ENCODE measurements at places on chromosomes 4 and X.

DNA sequence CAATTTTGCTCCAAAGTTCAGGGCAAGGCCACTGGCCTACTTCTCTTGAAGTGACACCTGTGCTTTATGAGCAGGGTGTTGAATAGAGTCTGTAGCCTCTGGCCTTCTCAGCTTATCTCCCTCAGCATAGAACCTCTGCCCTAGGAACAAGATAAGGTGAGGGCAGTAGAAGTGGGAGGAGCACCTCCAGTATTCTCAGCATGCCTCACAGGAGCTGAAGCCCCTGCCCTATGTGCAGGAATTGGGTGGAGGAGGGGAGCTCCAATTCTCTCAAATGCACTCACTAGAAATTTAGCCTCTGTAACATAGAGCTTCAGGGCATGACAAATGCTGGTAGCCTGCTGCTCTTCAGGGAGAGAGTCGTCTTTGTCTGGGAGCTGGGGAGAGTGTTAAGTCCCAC is 479.3 kb downstream of the IL1RAPL1 start:
- DNase-seq: no peak

- DNase-seq: no peak
These were observed 121.6 kb upstream of the HTR2C start for GRCh38 chrX:114462266-114462665.

- DNase-seq: no peak
These were observed 76.9 kb downstream of the SLC39A8 start for GRCh38 chr4:102268355-102268754.

DNA sequence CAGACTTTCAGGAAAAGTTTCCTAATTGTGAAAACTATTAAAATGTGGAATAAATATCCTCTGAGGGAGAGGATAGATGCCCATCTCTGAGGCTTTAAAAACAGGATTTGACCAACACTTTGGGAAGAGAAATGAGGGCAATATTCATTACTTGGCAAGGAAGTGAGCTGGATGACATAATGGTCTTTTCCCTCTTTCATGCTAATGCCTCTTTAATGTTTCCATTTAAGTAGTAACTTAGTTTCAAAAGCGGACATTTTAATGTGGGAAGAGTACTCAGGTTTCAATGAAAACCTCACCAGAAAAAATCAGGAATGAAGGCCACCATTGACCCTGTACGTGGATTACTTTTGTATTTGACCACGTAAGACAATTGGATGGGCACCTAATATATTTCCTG is 503.3 kb downstream of the ANKRD50 start:
- no peak for DNase-seq

DNA sequence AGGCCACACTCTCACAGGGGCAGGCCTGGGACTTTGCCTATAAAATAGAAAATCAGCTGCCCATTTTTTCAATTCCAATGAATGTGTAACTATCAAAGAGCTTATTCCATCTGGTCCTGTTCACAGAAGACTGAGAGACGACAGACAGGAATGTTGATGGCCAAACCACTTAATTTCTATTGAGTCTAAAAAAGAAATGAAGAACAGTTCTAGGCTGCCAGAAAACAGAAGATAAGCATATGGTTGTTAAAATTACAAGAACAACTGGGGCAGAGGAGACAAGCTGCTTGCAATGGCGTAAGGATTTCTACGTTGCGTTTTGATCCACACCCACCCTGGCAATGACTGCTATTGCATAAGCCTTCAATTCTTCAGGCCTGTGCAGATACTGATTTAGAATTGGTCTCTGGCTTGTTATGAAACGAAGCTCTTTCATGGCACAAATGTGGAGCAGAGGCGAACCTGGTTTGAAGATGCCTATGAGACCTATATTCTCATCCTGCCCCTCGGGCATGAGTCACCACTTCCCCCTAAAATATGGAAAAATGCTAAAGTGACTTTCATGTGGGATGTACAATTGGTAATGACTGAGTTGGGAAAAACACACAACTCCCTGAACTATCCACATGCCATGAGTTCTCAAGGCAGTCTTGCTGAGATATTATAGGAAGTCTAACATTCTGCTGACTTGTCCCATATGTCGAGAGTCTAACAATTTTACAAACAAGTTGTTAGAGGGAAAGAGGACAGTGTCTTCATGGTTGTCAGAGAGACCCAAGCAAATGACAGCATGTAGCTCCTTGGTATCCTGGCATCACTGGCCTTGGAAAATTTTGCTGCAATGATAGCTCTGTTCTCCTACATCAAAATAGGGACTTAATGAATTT is 37.9 kb upstream of the SORBS2 start:
- no peak for DNase-seq

GRCh38 chr4:109959195-109959594 is 46.5 kb downstream of the EGF start:
- DNase-seq: no peak

- DNase-seq: no peak
These were observed 57.3 kb upstream of the STIM2 start for GRCh38 chr4:26803211-26803861.

- no peak for DNase-seq
These were observed 34.0 kb downstream of the UTP14A start for GRCh38 chrX:129939986-129940385.

GRCh38 chr4:42673082-42673425 is 16.1 kb upstream of the ATP8A1 start:
- no peak for DNase-seq

GRCh38 chr4:119580293-119580692 is 48.3 kb downstream of the PDE5A start:
- peak; percentile 46 for DNase-seq

GRCh38 chr4:184335520-184335919 is 117.8 kb upstream of the ENPP6 start:
- no peak for DNase-seq

DNA sequence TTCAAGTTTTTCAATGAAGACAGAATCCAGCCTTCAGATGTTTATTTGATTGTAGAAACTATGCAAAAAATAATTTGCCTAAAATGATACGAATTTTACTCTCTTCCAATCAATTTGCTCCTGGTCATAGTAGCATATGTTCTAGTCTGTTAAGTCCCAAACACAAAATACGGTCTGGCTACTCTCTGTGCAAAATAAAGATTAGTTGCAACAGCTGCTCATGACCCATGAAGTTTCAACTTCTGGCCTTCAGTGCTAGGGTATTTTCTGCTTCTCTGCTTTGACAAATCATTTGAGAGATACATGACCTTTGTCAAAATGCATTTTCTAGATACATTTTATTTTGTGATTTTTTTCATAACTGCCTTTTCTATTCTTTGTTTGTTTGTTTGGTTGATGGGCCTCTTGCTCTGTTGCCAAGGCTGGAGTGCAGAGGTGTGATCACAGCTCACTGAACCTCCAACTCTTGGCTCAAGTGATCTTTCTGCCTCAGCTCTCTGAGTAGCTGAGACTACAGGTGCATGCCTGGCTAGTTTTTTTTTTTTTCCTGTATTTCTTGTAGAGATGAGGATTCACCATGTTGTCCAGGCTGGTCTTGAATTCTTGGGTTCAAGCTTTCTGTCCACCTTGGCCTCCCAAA is 55.2 kb downstream of the TACR3 start:
- no peak for DNase-seq

- DNase-seq: no peak
These were observed 48.0 kb upstream of the LAS1L start for GRCh38 chrX:65582450-65583082.

DNA sequence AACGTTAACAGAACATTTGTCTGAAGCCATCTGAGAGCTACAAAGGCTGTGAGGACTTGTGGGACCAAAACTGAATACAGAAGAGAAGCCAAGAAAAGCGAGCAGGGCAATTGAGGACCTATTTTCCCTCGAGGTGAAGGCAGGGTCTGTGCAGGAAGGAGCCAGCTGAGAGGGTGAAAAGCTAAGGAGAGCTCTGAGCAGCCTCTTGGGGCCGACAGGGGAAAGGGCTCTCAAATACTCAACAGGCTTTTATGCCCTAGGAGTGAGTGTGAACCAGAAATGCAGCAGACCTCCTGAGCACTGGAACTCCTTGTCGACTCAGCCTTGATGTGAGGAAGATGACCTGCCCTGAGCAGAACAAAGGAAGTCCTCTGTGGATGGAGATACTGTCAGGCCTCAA is 54.2 kb downstream of the C4orf50 start:
- DNase-seq: no peak

DNA sequence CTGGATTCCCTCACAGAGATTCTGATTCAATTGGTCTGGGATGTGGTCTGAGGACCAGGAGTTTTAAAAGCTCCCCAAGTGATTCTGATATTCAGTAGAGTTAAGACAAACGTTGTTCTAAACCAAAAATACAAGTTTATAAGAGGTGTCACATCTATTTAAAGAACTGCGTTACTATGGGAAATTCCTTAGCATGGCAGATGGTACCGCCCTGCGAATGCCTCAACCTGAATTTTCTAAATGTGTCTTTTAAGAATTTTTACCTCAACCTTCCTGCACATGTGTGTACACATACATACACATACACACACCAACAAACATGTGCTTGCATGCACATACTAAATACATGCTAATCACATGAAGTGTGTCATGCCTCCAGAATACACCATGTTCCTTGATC is 328.9 kb upstream of the TAPT1 start:
- no peak for DNase-seq

GRCh38 chr4:1843852-1844251 is 12.1 kb downstream of the LETM1 start:
- DNase-seq: no peak

DNA sequence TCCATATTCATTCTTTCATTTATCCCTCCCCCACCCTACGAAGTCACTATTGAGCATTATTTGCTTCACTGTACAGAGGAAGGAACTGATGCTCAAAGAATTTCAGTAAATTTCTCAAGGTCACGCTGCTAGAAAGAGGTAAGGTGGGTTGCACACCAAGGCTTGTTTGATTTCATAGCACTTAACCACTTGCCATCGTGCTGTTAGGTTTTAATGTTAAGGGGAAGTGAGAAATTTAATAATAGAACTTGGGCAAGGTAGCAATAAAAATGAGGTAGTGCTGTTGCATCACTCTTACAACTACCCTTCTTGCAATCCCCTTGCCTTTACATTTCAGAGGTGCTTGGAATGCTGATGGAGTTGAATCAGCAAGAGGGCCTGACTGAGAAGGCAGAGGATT is 343.1 kb downstream of the MID1IP1 start:
- DNase-seq: no peak

DNA sequence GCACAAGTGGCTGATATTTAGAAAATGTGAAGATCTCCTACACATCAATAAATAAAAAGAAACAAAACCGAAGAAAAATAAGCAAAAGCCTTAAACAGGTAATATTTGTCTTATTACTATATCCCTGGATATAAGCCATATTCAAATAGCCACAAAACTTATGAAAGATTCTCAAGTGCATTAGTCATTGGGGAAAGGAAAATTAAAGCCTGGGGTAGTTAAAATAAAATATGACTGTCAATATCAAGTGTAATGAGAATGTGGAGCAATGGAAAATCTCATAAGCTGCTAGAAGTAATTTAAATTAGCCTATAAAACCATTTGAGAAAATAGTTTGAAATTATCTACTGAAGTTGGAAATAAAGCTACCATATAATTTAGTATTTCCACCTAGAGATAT is 399.9 kb downstream of the GASK1B start:
- DNase-seq: no peak

DNA sequence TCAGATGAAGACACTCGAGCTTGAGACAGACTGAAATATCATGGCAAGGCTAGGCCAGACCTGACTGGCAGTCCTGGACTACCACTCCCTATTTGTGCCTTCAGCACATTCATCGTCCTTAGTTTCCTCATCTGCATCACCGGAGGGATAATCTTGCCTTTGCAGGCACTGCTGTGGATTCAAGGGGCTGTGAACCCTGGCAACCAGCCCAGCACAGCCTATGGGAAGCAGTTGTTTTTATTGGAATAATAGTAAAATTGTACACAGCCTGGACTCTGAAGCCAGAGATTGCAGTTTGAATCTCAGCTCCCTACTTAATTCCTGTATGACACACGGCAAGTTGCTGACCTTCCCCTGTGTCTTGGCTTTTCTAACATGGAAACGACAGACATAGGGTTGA is 161.0 kb downstream of the NSUN7 start:
- no peak for DNase-seq

- no peak for DNase-seq
These were observed 3.9 kb upstream of the PCDH10 start for GRCh38 chr4:133145241-133145640.

DNA sequence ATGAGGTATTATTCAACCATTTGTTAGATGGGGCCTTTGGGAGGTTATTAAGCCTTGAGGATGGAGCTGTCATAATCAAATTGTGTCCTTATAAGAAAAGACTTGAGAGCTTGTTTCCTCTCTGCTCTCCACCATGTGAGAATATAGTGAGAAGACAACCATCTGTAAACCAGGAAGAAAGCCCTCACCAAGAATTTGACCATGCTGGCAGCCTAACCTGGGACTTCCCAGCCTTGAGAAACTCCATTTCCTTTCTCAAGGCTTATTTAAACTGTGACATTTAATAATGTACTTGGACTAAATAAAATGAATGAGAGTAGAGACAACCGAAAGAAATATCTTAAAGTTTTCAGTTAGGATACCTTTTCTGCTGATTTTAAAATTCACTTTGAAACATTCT is 83.7 kb upstream of the GC start:
- no peak for DNase-seq

GRCh38 chrX:41556958-41557357 is 109.8 kb downstream of the NYX start:
- DNase-seq: no peak

DNA sequence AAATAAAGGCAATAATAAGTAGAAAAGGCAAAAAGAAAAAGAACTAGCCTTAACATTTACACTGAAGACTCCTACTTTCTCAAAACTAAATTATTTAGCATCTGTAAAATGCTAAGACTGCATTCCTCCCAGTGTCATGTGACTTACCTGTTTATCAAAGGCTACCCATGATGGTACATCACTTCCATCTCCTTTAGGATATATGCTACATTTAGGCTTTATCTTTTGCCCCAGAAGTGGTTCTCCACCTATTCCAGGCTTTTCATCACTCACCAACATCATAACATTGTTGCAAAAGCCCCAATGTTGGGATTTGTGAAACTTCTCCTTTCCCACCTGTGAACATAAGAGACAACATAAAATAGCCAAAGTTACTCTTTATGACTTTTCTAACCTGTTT is 31.1 kb downstream of the EFHC2 start:
- DNase-seq: no peak

DNA sequence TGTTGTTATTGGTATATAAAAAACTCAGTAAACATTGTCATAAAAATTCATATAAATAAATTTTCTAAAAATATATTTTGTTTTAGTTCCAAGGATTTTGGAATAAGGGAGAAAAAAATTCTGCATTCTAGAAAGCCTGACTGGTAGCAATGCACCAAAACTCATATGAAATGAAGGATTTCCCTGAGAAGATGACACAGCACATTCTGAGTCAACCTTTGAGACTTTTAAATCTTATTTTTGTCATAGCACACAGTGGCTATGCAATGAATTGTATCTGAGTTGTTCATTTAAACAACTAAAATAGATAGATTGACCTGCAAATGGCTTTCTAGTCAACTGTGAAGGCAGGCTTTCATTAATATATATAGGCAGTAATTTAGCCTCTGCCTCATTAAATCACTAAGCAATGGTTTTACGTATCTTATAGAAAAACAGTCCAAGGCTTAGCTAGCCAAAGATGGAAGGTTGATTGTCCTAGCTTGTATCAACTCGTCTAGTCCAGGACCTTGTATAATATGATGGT is 239.1 kb upstream of the NEIL3 start:
- no peak for DNase-seq
